ENCODE measurements at places on chromosomes 3 and 15. TPM values are rescaled to one million over a fixed set of nuclear protein-coding genes. Genes with fewer than 3 reads are reported as not detected.

MKRN2OS gene
- 0.33 TPM for total RNA-seq

CMTM6 gene
- total RNA-seq = 58.6 TPM

ITPKA gene
- total RNA-seq = 5.5 TPM

WDR48 gene
- 34.7 TPM for total RNA-seq

FANCD2OS gene
- not detected for total RNA-seq

SPTBN5 gene
- total RNA-seq = 0.29 TPM

SKOR1 gene
- total RNA-seq = 0.15 TPM

TPRG1 gene
- 0.17 TPM for total RNA-seq

FBLN2 gene
- 195 TPM for total RNA-seq

MYO5A gene
- 48.8 TPM for total RNA-seq

PLA2G4B gene
- total RNA-seq = 10.8 TPM

SLC12A1 gene
- total RNA-seq = not detected

STRA6 gene
- 0.83 TPM for total RNA-seq

ATP10A gene
- total RNA-seq = 5.8 TPM

LPP gene
- 61.9 TPM for total RNA-seq

PPARG gene
- 45.4 TPM for total RNA-seq

SCG5 gene
- total RNA-seq = 15.3 TPM

GALNT15 gene
- total RNA-seq = 93.0 TPM

GOLGA6L4 gene
- 3.6 TPM for total RNA-seq

GOLGA8R gene
- total RNA-seq = 3.9 TPM

SLC9C1 gene
- not detected for total RNA-seq

Measured in smooth muscle cell of trachea (primary cell).